ENCODE measurements at places on chromosomes 1 and 21. TPM values are rescaled to one million over a fixed set of nuclear protein-coding genes. Genes with fewer than 3 reads are reported as not detected.

TPR gene
- 76.3 TPM for total RNA-seq

OR2L13 gene
- not detected for total RNA-seq

- DNase-seq = peak; percentile 74
Measured at GRCh38 chr1:192951691-192952460, 107.3 kb downstream of the UCHL5 start.

DNA sequence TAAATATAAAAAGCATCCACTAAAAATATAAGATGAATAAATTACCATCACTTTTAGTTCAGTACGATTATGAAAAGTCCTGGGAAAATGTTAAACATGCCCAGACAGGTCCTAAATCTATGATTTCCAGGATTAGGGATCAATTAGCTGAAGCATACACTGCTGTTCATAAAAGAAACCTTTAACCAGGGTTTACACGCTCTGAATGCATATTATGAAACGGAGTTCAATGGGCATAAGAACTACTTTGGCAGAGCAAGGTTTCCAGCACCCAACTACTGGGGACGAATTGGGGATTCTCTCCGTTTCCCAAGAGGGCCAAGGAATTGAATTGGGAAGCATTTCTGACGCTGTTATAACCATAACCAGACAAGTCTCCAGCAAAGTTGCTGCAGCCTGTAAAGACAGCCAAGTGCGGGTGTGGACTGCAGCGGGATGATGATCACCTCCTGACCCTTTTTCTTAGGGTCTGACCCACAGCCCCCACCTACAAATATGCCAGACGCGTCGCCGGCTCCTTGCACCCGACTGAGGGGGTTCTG, 1.6 kb downstream of the SLC30A1 start:
- no peak for DNase-seq

DNA sequence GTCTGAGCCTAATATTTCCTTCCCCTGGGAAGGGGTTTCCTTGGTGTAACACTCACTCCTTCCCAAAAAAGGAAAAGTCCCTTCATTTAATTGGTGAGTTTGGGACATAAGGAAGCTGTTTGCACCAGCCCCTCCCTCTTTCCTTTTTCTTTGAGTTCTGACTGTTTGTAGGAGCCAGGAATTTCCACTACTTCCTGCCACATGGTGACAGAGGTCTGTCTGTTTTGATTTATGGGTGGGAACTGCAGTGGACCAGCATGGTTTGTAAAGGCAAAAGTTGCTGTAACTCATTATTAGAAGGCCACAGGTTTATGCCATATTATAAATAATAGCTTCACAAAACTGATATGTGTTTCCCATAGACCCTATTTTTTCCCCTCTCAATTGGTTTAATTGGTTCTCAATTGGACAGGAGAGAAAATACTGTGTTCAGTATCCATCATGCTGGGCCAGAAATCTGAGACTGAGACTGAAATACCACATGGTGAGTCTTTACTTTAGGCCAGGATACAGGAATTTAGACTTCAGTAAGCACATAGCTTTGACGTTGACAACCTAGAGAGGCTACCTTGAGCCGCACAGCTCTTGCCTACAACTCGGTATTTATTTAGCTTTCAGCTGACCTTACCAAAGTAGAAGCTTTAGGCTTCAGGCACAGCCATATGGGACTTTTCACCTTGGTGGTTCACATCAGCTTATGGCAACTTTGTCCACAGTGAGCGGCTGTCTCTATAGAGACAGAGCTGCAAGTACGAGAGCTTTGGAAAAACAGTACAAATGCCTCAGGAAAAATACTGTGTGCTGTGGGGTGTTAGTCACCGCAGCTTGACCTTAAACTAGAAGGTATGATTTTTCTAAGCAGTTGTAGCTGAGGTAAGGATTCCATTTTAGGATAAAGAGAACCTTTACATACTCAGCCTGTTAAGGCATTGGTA, 40.0 kb upstream of the RGS7 start:
- DNase-seq = no peak

DNA sequence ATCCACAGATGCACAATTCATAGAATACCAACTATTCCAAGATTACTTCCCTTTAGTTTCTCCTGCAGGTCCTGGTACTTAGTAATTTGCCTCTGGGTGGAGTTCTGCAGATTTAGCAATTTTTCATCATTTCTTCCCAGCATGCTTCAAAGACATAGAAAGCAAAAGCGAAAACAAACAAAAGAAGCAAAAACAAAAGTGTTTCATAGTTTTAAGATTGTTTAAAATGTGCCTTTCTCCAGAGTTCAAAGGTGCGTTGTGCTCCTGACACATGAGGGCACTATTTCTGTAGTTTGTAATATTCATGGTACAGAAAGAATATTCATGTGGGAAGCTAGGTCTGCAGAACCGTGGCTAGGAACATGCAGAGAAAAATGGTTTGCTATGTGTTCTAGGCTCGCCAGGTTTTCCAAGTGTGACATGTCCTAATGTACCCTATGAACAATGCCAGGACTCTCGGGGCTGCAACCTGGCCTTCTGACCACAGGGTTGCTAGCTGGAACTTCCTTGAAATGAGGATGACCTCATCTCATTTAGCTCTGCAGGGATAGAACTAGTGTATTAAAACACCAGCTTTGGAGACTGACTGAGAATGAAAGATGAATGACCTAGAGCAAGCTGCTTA, 30.0 kb upstream of the RCSD1 start:
- DNase-seq = no peak

DNA sequence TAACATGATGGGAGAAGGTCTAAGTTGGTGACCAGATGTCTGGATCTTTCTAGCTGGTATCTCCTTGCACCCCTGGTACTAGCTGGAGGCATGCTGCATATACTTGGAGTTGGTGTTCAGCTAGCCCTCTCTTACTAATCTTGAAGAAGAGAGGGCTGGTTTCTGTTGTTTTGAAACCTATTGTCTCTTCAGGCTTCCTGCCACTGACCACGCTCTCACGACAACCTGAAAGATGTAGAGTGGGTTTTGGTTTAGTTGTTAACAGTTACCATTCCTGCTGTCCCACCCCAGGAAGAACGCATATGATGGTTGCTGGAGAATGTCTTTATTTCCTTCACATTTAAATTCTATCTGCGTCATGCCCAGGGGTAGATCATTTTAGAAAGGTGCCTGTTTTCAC, 3.6 kb downstream of the MAN1C1 start:
- no peak for DNase-seq

GRCh38 chr21:37561506-37561905, 194.9 kb downstream of the DYRK1A start:
- DNase-seq = no peak

GRCh38 chr1:48906729-48907128, 130.0 kb upstream of the BEND5 start:
- no peak for DNase-seq

DNA sequence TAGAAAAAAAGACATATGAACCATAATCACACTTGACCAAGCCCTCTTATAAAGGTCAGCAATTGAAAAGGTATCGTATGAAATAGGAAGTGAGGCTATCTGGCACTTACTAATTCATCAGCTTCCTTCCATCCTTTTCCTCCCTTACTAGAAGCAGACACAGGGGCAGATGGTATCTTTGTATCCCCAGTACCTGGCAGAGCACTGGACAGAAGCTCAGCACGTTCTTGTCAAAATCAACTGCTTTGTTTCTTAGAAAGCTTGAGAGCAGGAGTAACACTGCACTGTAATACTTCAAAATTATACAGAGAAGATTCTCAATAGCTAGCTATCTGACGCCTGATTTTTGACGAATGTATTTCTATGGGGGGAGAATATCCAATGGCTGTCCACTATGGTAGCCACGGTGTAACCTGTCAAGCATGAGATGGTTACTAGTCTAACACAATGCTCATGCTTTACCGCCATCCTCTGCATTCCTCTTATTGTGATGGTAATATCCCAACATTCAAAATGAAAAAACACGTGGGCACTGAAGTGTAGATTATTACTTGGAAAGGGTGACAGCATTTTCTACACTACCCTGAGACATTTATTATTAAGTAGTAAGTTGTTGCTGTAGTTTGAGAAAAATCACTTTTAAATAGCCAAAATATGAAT, 175.6 kb downstream of the SIPA1L2 start:
- no peak for DNase-seq

DNA sequence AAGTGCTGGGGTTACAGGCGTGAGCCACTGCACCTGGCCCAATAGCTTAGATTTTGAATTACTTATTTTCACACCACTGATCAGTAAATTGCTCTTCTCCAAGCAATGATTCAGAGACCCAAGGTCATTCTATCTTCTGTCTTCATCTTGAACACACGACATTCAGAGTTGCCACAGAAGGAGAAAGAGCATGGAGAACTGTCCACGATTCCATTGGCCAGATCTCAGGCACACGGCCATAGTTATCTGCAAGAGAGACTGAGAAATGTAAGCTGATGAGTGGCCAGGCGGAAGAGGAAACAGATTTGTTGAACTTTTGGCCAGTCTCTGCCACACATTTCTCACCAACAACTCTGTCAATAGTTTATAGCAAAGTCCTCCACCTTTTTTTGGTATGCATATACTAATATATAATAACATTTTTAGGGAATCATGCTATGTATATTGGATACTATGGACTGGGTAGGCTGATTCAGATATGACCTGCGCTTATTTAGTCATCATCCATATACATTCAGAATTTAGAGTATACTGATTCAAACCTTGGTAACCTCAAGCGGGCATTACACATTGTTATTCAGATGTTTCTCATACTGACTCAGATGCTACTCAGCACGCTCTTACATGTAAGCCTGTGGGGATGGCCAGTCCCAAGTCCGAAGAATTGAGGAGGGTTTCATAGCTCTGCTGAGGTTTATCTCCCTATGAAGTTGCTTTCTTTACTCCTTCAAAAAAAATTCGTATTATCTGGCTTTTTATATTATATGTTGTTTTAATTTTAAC, 25.5 kb upstream of the CAP1 start:
- DNase-seq = no peak

DNA sequence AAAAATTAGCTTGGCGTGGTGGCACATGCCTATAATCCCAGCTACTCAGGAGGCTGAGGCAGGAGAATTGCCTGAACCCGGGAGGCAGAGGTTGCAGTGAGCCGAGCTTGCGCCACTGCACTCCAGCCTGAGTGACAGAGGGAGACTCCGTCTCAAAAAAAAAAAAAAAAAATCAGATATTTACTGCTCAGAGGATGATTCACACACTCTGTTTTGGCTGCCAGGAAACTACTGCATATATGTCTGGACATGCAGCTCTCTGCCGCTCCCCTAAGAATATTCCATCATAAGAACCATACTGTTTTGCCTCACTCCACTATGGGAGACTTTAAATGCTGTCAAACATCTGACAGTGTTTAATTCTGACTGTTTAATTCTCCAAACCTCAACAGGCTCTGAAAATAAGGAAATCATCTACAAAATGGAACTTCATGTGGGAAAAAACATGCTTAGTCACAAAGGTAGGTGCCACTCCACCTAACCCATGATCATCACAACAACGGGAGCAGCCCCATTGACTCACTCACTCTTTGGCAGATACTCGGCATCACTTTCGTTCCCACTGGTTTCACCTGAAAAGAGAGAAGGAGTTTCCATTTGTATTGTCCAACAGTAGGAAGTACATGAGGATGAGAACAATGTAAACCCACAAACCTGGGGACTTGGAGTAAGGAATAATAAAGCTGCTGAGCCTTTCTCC, 29.3 kb upstream of the BCAS2 start:
- DNase-seq = no peak

DNA sequence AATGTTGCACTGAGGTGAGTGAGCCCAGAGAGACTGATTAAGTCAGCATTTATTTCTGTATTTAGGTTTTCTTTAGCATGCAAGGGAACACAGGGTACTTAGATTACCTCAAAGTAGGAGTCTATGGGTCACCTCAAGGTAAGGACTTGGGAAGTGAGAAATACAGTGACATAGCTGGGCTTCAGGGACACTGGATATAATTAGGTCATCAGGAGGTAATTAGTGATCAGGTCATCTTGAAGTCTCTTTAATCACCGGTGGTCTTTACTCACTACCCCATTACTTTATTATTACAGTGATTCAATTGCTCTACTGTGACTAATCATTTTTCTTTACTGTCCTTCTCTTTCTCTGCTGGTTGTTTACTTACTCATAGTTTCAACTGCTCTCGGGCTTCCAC, 59.9 kb upstream of the KCNK1 start:
- DNase-seq = no peak

- DNase-seq = no peak
Measured at GRCh38 chr1:231701306-231701705, 74.7 kb downstream of the DISC1 start.

- no peak for DNase-seq
Measured at GRCh38 chr1:244603498-244603897, 49.4 kb upstream of the DESI2 start.

- DNase-seq = no peak
Measured at GRCh38 chr1:64061430-64062104, 141.9 kb upstream of the UBE2U start.

GRCh38 chr1:92838519-92838918, 6.7 kb downstream of the RPL5 start:
- no peak for DNase-seq

- no peak for DNase-seq
Measured at GRCh38 chr1:112714313-112715263, 544 bp downstream of the PPM1J start.

DNA sequence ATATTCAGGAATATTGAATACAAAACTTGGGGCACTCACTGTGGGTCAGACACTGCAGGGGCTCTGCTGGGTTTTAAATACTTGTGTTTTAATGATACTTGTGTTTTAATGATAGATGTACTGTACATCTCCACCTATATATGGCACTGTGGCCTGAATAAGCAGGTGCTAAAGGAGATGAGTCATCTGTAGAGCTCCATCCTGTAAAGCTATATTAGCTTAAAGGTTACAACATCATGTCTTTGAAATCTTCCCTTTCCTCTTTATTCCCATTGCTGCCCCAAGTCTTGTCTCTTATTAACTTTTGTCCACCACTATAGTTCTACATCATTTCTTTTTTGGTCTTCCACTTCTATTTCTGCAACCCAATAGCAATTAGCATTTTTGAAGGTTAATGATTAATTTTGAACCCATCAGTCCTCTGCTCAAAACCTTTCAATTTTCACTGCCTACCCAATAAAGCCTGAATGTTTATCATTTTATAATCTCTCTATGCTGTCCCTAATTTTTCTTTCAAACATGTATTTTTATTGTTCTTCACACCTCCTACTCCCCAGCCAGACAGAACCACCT, 113.3 kb upstream of the PTGFR start:
- no peak for DNase-seq

DNA sequence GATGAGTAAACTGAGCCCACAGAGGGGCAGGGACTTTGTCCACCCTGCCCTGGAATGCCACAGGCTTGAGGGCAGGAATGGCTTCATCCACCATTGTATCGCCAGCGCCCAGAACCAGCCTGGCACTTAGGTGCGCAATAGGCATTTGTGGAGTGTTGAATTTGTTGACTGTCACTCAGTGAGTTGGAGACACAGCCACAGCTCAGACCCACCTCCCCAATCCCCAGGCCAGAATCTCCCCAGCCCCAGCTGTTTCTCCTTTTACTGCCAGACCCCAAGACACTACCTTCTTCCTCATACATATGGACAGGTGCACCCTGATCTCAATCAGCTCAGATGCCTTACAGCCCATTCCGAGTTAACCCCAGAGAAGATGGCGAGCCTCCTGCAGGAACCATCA, 674.5 kb downstream of the MATN1 start:
- no peak for DNase-seq

GRCh38 chr1:174671826-174672225, 224.1 kb downstream of the GPR52 start:
- no peak for DNase-seq

- DNase-seq = peak; percentile 93
Measured at GRCh38 chr1:223845810-223846682, at the start of gene TP53BP2. Gene TP53BP2, minus strand, starts transcription at chr1:223845947. Its CDS starts 267 bp downstream, at chr1:223845680.
